ENCODE measurements at places on chromosomes 1 and 21.

GRCh38 chr1:111412839-111413238 is 14.7 kb downstream of the OVGP1 start:
- no peak for DNase-seq

DNA sequence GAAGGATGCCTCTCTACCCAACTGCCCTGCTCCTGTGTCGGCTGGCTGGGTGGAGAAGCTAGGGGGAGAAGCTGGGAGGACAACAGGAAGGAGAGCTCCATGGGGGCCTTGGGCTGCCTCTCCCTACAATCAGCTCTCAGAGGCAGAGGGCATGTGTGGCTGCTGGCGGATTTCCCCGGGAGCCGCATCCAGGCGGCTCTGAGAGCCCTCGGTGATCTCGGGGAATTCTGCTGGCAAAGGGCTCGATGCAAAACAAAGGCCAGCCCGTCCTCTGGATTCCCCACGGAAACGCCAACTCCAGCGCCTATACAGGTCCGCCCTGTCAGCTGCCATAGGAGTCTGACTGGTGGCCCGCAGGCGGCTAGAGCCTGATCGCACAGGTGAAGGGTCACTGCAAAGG is 26.4 kb upstream of the EVA1B start:
- no peak for DNase-seq

- no peak for DNase-seq
These were observed 1065.8 kb upstream of the B3GALT2 start for GRCh38 chr1:194252199-194252598.

- DNase-seq, result peak; percentile 45
These were observed 9.6 kb upstream of the EPS8L3 start for GRCh38 chr1:109773203-109773899.

All from activated CD4-positive, alpha-beta T cell treated with anti-CD3 and anti-CD28 coated beads for 24 hours (primary cell).